GM04504 (cell line): ENCODE measurements at places on chromosomes 4 and X.

DNA sequence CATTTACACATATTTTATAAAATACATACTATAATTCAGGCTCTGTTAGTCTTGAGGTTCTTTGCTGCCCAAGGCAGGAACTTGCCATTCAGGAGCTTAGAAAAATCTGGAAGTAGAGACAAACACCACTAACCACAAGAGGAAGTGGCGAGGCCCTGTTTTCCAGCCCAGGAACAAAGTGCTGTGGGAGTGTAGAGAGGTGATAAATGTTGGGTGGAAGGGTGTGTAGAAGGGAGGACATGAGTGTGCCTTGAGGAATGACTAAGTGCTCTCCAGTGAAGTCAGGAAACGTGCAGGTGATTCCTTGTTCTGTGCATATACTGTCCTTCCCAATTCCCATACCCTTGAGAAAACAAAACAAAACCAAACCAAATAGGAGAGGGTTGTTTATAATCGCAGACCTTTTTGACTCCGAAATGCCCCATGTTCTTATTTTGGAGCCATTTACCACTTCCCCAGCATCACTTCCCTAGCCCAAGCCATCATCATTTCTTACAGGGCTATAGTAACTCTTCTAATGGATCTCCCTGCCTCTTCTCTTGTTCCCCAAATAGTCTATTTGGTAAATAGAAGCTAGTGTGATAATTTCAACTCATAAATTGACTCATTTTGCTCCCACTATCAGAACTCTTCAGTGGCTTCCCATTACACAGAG is 83.2 kb downstream of the GPAT3 start:
- DNase-seq: no peak

DNA sequence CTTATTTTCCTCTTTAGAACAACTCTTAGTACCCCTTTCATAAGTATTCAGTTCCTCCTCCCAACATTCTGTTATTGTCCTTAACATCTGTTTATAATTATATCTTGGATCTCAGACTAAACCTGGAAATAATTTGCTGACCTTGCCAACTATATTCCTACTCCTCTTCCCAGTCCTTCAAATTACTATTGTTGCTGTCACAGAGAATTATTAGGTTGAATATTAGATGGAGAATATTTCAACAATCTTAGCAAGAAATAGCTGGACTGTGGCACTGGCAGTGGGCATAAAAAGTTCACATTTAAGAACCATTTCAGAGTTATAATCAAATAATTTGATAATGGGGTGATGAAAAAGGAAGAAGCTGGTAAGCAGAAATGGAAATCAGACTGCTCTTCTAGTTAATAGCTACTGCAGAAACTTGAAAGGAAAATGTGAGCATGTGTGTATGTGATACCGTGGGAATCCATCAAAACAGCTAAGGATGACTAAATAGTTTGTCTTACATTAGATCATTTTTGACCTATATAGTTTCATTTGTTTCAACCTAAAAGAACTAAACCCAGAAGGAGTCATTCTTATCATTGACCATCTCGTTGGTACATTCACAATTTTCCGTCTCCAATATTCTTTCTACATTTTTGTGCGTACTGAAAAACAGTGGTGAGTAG is 43.3 kb upstream of the PRDM8 start:
- no peak for DNase-seq

DNA sequence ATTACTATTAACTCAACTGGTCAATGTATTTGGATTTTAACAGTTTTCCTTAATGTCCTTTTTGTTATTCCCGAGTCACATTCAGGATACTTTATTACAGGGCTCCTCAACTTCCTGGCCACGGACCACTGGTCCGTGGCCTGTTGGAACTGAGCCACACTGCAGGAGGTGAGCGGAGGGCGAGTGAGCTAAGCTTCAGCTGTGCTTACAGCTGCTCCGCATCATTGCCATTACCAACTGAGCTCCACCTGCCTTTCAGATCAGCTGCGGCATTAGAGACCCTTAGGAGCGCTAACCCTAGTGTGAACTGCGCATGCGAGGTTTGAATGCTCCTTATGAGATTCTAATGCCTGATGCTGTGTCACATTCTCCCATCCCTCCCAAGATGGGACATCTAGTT is 591.7 kb downstream of the CCSER1 start:
- DNase-seq: no peak

DNA sequence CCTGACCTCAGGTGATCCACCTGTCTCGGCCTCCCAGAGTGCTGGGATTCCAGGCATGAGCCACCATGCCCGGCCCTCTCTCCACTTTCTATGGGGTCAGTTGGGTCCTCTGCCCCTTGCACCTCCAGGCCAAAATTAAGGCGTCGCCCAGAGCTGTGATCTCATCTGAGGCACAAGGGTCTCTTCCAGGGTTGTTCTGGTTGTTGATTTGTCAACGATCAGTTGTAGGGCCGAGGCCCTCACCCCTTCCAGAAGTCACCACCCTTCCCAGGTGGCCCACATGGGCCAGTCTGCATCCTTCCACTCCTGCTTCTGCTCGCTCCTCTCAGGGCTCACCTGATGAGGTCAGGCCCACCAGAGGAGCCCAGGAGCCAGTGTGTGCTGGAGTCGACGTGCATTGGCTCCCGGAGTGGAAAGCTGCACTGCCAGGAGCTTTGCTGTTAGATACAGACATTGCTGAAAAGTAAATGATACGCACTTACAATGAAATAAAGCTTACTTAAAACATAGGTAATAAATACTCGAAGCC is 14.3 kb upstream of the TMEM271 start:
- no peak for DNase-seq

DNA sequence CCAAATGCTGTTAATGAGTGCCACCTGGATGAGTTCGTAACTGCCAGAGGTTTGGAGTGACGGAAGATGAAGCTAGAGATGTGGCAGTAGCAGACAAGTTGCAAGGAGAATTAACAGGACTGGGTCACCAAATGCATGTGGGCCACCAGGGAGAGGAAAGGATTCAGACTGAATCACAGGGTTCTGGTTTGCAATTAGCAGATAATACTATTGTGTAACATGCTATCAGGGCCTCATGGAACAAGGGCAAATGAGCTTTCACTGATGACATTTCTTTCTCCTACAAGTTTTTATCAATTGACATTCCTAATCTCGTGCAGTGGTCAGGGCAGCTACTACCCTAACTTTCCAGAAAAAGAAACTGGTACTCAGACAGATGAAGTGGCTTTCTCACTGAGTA is 21.4 kb downstream of the GAB3 start:
- no peak for DNase-seq

DNA sequence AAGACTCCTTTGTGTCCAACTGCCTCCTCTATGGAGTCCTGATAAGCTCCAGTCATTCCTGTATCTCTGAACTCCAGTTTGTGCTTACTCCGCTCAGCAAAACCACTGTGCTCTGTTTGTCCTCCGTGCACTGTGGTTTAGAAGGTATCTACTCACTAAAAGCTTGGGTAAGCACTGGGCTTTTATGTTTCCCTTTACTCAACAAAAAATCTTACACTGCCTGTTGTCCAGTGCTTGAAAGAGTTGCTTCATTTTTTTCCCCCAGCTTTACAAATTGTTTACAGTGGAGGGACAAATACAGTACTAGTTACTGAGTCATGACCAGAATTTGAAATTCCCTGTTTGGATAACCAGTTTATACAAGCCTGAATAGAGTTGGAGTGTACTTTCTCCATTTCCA is 545.3 kb upstream of the FAT1 start:
- peak; percentile 6 for DNase-seq

DNA sequence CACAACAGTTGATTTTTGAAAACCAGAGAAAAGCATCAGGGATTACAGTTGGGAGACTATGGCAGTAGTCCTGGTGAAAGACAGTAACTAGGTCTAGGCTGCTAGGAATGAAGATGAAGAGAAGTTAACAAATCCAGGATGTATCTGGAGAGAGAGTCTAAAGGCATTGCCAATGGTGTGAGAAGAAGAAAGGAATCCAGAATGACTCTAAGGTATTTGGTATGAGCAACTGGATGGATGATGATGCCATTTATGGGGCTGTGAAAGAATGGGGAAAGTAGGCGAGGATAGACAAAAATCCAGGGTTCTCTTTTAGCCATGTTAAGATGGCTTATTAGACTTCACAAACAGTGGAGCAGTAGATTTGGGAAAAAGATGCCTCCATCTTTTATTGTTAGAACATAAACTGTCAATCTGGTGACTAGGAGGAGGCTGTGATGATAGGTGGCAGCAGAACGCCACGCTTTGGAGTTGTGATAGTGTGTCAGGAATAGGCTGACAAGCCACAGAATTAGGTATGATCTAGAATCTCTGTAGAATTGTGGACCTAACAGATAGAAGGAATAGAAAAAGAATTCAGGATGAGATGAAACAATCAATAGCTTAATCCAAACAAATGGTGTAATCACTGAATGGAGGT is 27.3 kb upstream of the JADE1 start:
- no peak for DNase-seq

DNA sequence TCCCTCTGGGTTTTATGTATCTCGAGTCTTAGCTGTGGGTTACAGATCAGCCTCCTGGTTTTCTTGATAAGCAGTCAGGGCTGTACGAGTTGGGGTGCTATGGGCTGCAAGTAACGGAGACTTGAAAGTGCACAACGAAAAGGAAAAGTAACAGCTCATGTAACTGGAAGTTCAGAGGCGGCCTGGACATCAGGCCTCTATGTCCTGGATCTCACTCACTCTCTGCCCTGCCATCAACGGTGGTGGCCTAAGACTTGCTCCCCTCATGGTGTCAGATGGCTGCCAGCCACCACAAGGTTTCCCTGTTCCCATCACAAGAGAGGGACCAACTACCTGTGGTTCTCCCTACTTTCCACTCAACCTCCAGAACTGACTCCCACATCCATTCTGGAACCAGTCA is 4.8 kb downstream of the PPP2R2C start:
- DNase-seq: no peak

DNA sequence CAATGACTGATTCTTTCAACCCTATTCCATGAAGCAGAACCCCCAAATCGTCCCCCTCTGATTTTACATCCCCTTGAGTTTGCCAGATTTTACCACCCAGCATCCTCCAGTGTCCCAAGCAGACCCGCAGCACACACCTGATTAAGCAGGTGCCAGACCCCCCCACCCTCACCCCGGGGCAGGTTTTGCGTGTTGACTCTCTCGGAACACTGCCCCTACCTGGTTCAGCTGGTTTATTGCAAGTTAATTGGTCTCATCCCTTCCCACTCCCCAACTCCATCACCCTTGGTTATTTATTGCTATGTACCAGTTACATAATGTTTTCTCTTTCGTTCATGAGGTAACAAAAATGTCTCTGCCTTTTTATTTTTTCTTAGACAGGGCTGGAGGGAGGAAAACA is 258.4 kb downstream of the BCOR start:
- DNase-seq: no peak

DNA sequence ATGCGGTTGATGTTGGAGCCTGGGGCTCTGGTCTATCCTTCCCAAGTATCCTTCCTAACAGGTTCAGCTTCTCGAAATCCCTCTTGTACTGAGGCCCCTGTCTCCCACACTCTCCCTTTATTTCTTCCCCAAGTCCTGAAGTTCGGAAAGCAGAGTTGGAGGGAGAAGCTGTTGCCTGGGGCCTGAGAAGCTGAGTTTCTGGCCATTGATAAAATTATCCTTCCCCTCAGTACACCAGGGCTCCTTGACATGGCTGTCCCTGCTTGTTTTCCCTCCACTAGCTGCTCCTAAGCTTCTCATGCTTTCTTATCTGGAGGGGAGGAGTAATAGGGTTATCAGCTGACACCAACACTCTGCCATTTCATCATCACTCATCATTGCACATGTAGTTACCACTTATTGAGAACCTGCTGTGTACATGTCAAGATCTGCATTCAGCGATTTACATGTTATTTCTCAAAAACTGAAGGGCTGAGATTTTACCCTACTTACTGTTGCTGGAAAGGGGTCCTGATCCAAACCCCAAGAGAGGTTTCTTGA is 58.0 kb downstream of the FUNDC1 start:
- no peak for DNase-seq

- DNase-seq: no peak
Measured at GRCh38 chrX:113770806-113771205, 813.1 kb upstream of the HTR2C start.

DNA sequence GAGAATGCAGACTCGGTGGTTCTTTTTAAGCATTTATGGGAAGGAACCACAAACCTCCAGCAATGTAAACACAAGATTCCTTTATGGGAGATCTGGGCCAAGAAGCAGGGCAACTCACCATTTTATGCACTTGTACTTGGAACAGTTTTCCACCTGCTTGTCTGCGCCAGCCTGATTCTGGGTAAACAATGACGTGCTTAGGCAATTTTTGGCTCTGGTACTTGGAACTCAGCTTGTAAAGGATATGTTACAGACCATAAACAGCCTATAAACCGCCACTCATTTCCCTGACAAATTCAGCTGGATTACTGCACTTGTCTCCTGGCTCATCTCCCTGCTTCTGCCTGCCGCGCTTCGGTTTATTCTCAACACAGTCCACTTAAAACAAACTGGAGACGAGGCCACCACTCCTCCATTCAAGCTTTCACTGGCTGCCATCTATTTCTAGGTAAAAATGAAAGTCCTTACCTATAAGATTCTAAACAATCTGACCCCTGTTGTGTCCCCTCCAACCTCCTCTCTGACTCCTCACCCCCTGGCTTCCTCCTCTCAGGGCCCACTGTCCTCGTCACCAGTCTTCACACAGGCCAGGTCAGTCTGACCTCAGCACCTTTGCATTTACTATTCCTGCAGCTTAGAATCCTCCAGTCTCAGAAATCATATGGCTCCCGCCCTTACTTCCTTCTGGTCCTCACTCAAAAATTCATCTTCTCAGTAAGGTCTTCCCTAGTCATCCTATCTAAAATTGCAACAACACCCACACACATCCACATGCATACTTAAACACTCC is 205.9 kb upstream of the GALNT7 start:
- DNase-seq: peak; percentile 35
